NCI-H1436 (cell line): ENCODE measurements at places on chromosomes 5 and 9.

DNA sequence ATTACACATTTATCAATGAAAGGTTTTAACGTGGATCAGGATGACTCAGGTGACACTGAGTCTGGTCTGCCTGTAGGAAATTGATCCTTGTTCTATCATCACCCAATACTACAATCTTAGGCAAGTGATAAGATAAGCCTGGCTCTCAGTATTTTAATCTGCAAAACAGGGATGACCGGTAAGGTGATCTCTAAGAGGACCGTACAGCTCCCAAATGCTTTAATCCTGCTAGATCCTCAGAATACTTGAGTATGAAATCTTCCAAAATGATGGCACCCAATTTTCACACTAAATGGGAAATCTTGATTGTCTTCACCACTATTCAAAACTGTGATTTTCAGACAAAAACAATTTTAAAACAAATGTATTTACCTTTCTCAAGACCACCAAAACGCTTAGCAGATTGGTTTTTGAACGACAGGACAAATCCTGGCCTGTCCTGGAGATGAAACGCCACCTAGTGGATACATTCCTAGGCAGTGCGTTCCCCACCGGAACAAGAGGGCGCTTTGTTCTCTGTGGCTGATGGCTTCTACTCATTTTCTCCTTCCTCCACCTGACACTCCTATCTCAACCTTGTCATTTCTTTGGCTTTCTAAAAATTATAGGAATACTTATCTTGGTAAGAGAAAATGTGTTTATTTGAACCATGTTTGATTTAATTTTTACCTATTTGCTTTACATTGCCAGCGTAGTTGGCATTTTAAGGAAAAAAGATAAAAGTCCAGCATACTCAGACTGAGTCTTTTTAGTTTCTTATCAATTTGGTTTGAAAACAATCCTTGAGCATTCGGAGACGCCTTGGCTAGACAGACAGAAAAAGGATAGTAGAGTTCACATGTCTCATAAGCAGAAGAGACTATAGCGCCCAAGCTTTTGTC lies 41.2 kb upstream of the VCAN start:
- no peak for DNase-seq

- DNase-seq: peak; percentile 18
These were observed 61.8 kb downstream of the SPATA31C2 start for GRCh38 chr9:88076286-88077070.

GRCh38 chr9:129610213-129610472 lies 10.8 kb downstream of the C9orf50 start:
- DNase-seq: no peak

DNA sequence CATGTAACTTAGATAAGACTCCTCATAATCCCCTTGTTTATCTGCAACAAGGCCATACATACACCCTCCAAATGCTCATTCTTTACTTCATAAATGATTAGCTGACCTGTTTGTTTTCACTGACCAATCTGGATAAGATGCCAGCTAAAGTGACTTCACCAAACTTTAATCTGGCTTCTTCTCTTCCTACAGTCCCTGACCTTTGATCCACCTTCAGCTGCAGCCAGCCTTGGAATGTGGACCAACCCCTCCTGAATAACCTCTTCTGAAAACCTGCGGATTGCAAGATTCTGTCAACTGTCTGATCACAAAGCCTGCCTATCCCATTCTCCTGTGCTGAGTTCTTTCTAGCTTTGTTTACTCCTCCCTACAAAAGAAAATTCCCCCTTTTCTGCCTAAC lies 476.8 kb downstream of the LRRC70 start:
- DNase-seq: no peak

- DNase-seq: no peak
These were observed 484.1 kb upstream of the SEMA6A start for GRCh38 chr5:117058740-117059139.

DNA sequence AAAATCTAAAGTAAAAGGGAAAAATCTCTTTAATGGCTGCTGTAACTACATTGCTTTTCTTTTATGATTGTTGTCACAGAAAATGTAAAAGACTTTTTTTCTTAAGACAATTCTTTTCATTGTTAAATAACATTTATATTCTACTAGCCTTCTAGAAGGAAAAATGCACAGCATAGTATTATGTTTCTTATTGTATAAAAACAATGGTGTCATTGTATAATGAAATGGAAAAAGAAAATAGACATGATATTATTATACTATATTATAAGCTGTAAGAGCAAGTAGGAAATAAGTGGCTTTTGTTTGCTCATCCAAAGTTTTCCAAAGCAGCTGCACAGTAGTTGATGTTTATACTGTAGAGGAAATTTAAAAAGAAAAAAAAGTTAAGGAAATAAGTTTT lies 1021.7 kb downstream of the EFNA5 start:
- no peak for DNase-seq

DNA sequence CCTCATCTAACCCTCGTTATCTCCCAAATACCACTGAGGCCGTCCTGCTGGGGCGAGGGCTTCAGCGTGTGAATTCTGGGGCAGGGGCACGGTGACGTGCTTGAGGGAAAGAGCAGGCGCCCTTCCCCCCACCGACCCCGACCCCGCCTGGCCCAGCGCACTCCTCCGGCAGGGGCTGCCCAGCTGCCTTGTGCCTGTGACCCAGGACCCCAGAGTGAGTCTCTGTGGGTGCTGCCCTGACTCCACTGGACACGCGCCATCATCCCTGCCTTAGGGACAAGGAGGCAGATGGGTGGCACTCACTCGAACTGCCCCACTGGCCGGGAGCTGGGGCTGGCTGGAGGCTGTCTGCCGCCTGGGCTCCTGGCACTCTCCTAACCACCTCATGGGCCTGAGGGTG lies 136.2 kb upstream of the LPCAT1 start:
- DNase-seq: no peak

DNA sequence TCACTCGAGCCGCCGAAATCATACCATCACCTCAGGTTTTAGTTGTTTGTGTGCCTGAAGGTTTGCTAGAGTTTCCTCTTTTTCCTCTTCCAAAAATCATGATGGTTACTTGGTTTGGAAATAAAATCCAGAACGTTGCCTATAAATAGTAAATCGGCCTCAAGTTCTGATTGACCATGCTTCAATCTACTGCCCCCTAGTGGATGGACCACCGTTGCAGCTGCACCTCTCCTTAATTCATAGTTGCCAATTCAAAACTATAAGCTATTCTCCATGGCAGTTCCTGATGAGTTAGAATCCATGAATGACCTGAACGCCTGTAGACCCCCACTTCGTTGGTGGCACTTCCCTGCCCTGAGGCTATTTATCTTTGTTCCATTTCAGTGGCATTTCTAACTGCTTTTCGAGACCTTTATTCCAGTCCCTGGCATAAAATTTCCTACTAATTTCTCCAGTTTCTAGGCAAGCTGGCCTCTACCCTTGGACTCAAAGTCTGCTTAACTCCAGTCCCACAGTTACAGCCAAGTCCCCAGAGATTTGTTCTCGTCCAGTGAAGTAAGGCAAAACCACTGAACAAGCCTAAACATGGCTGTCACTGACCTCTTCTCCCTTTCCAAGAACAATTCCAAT lies 422.6 kb downstream of the EFNA5 start:
- no peak for DNase-seq

DNA sequence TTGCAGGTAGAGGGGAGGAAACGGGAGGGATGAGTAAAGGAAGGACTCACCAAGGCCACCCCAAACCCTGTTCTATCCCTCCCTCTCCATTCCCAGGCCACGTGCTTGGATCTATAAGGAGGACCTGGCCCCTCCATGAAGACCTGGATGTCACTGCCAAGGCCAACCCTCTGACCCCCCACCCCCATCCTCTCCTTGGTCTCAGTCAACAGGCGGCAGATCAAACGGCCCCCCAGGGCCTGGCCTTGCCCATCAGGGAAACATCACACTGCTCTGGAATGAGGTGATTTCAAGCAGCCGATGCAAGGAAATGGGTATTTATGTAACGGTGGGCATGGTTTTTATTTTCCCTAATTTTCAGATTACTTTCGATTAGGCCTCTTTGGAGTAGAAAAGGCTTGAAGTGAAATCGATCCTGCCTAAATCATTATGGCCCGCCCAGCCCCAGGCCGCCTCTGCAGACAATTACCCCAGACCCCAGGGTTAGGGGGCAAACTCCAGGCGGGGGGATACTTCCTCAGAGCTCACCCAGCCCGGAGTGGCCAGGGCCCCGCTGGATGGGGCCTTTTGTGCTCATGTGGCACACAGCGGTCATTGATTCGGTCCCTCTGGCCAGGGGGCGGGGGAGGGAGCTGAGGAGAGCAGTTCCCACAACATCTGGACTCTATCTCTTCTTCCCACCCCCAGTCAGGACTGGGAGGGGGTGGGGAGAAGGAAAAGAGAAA lies 125.3 kb downstream of the PHF2 start:
- no peak for DNase-seq

GRCh38 chr9:99116003-99116411 lies 11.1 kb downstream of the TGFBR1 start:
- DNase-seq: no peak

GRCh38 chr5:147558826-147559225 lies 49.0 kb upstream of the DPYSL3 start:
- DNase-seq: peak; percentile 82

DNA sequence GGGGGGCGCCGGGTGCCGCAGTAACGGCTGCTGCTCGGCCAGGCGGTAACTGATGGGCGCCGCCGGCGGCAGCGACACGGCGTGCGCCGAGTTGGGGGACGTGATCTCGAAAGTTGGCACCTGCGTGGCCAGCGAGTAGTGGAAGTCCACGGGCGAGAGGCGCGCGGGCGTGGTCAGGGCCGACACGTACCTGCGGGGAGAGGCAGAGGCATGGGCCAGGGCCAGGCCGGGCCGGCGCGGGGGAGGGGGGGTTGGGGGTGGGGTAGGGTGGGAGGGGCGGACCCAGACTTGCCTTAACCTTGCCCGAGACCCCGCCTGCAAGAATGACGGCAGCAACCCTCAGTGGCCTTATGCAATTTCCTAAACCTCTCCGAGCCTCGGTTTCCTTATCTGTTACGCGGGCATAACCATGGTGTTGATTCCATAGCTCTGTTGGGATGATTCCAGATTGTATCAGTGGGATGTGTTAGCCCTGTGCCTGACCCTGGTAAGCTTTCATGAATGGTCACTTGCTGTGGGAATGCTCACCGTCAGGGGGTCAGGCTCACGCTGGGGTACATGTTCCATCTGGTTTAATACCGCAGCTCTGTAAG lies 53.0 kb downstream of the PSD2 start:
- DNase-seq: no peak

DNA sequence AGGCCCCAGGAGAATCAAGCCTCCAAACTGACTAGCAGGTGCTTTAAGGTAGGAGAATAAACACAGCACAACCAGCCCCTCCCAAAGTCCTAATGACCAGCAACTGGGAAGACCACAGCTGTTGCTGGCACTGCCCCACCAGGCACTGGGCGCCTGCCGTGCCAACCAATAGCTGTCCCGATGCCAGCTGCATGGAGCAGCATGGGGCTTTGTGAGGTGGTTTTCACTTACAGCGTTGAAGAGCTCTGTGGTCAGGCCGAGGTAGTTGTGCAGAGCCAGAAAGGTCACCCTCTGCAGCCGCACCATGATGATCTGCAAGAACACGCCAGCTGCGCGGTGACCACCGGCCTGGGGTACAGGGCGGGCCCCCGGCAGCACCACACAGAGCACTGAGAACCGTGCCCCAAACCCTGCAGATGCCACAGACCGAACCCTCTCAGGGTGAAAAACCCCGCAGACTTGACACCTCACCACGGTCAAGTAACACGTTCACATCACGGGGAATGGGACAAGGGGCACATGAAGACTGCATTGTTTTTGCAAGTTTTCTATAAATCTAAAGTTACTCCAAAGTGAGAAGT lies 28.7 kb downstream of the PNPLA7 start:
- no peak for DNase-seq

DNA sequence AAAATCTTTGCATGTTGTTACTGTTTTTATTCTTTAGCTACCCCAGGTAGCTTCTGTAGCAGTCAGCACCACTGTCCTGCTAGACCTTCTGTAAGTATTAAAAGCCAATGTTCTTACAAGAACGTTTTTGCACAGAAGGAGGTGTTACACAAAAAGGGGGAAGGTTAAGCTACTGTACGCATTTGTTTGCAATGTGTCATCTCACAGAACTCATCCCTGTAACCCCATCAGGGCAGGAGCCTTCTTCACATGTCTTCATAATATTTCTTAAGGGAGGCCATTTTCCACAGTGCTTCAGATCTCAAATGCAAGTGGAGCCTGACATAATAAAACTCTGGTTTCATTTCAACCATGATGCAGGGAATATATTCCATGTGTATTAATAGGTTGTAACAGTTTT lies 67.9 kb downstream of the OSMR start:
- no peak for DNase-seq

DNA sequence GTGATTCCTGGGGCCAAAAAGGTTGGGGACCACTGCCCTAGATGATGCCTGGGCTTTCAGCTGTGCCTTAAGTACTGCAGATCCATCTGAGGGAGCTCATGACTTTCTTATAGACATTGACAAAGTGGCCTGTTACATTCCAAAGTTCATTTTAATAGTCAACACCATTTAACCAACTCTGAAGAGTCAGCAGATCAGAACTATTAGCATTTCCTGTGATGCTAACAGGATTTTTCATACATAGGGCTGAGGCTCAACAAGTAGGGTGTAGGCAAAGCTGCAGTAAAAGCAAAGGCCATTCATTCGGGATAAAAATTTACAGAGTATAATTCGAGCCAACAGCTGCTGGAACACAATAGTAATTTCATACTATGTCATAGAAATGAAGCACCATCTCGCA lies 105.4 kb downstream of the LPAR1 start:
- no peak for DNase-seq

- DNase-seq: no peak
These were observed 2.9 kb downstream of the RPL12 start for GRCh38 chr9:127448112-127448805.

DNA sequence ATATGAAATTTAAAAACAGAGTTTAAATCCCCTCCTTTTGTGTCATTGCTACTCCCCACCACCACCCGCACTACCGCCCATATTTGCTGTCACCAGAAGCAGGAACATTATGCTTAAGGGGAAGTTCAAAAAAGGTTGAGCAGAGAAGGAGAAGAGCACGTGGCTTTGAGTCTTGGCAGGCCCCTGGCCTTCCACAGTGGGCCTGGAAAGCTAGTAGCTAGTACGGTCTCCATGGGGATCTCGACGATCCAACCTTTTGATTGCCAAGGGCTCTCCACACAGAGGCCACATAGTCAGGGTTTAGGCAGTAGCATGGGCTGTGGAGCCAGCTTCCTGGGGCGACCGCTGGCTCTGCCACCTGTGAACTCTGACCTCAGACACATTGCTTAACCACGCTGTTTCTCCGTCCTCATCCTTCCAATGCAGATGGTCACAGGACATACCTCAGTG lies 90.1 kb downstream of the GOLPH3 start:
- DNase-seq: no peak

- DNase-seq: no peak
These were observed 286.4 kb downstream of the NTRK2 start for GRCh38 chr9:84955971-84956370.

GRCh38 chr5:150068961-150069645 lies 17.3 kb downstream of the CSF1R start:
- DNase-seq: no peak

DNA sequence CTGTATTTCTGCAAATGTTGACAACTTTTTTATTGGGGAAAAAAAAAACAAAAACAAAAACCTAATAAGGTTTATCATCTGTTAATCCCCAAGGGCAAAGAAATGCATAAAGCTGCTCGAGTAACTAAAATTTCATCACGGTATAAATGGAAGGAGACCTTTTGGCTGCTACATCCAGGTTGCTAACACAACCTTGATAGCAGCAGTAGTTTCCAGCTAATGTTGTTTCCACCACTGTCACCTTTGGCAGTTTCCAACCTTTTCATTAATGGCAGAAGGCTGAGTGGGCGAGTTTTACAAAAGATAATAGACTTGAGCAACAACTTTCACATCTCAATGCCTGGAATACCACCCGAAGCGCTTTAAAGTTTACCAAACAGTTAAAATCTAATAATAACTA lies 8.5 kb downstream of the PAIP1 start:
- DNase-seq: no peak
